ENCODE measurements at places on chromosomes 1 and 21. TPM values are rescaled to one million over a fixed set of nuclear protein-coding genes. Genes with fewer than 3 reads are reported as not detected.
A peak's percentile ranks its signal among the peaks of the same experiment; 100 is the strongest.

Gene RRP15
- total RNA-seq = 32.3 TPM

Gene LEMD1
- 26.3 TPM for total RNA-seq

- H3K27me3 ChIP-seq = peaks cover 40% of the 10 kb centered on the region
- H3K27ac ChIP-seq = peak overlapping the region; percentile 8
- H3K36me3 ChIP-seq = peaks cover 8% of the 10 kb centered on the region
Measured at GRCh38 chr1:18547460-18547859, 66.7 kb downstream of the KLHDC7A start.

- H3K36me3 ChIP-seq = peaks cover 26% of the 10 kb centered on the region
- no peak overlapping the region for H3K27ac ChIP-seq
- H3K4me3 ChIP-seq = no peak overlapping the region
- H3K27me3 ChIP-seq = no peaks in the 10 kb centered on the region
- peaks cover 34% of the 10 kb centered on the region for H3K4me1 ChIP-seq
- DNase-seq = no peak
Measured at GRCh38 chr1:163162381-163162914, 40.3 kb downstream of the RGS5 start.

DNA sequence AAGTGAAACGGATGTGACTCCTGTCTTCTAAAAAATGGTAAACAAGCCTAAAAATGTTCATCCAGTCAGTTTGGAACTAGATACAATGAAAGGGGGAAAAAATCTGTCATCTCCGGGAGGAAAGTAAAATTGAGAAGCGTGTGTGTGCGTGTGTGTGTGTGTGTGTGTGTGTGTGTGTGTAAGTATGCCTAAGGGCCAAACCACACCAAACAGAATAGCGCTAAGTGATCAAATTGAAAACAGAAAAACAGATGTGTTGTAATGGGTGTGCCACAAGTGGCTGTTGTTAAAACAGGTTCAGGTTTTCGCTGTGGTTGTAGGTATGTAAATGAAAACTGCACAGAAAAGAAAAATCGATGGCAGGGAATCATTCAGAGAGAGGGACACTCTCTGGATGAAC, 106.7 kb downstream of the RNF220 start:
- no peak overlapping the region for H3K27ac ChIP-seq
- DNase-seq = no peak
- H3K4me3 ChIP-seq = no peak overlapping the region
- H3K36me3 ChIP-seq = no peaks in the 10 kb centered on the region

- no peaks in the 10 kb centered on the region for H3K27me3 ChIP-seq
- H3K4me3 ChIP-seq = no peak overlapping the region
- no peak overlapping the region for H3K27ac ChIP-seq
- H3K36me3 ChIP-seq = no peaks in the 10 kb centered on the region
- DNase-seq = no peak
- H3K4me1 ChIP-seq = peaks cover 10% of the 10 kb centered on the region
Measured at GRCh38 chr1:226429858-226430715, 22.2 kb upstream of the PARP1 start.

DNA sequence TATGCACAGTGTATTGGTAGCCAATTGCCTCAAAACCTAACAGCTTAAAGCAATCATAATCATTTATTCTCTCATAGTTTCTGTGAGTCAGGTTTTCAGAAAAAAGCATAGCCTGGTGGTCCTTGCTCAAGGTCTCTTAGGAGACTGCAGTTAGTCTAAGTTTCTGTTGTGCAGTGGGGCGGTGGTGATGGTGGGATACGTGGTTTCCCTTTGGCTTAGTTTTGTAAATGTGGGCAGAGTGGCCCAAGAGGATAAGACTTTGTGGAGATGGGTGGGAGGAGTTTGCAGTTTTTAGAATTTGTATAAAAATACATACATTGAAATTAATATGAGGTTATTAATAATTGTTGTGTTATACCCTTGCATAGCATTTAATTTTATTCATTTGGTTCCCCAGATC, 68.6 kb downstream of the NOS1AP start:
- DNase-seq = no peak
- H3K4me1 ChIP-seq = peaks cover 53% of the 10 kb centered on the region
- H3K27me3 ChIP-seq = no peaks in the 10 kb centered on the region
- no peak overlapping the region for H3K27ac ChIP-seq

GRCh38 chr1:37167479-37167878, 133.2 kb upstream of the GRIK3 start:
- no peaks in the 10 kb centered on the region for H3K4me1 ChIP-seq
- H3K27me3 ChIP-seq = peaks cover 6% of the 10 kb centered on the region
- H3K27ac ChIP-seq = no peak overlapping the region
- DNase-seq = no peak
- H3K36me3 ChIP-seq = 0 out of 2 replicates have a peak, but pooled peaks cover 5% of the 10 kb centered on the region

DNA sequence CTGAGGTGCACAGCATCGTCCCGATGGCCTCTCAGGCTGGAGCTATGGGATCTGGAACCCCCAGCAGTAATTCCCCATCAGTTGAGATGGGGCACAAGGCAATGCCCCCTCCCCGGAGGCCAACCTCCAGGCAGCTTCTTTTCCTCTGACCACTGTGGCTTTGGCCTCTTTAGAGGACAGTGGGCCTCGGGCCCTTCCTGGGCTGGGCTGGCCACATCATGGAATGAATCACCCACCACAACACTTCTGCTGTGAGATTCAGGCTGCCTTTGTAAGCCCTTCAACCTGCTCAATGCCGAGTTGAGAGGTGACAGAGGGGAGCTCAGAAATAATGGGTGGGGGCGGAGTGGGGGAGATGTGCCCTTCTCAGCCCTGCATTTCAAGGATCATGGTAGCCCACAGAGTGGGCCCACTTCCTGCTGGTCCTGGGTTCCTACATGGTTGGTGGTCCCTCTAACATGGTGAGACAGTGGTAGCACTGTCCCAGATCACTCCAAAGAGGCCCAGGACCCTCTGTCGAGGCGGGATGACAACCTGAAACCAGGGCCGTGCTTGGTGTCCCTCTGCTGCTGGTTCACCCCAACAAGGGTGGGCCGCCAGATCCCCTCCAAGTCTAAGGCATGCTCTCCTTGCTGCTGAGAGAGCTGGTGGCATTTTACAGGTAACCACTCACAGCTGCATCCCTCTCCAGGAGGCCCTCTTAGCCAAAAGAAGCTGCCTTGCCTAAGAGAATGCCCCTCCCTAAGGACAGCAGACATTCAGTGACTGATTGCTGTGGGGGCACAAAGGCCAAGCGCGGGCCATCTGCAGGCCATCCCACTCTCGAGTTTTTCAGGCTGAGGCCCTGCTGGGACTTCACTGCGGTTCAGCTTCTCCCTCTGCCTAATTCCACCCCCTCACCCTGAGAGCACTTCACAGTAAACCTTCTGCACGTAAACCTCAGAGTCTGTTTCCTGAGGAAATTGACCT, 29.7 kb upstream of the EVA1B start:
- H3K4me1 ChIP-seq = peaks cover 8% of the 10 kb centered on the region
- no peak overlapping the region for H3K4me3 ChIP-seq
- H3K27ac ChIP-seq = peak overlapping the region; percentile 51
- no peaks in the 10 kb centered on the region for H3K27me3 ChIP-seq

GRCh38 chr1:168567007-168567406, 9.4 kb upstream of the XCL1 start:
- no peaks in the 10 kb centered on the region for H3K27me3 ChIP-seq
- no peak overlapping the region for H3K4me3 ChIP-seq
- H3K36me3 ChIP-seq = no peaks in the 10 kb centered on the region
- DNase-seq = no peak

All from WTC11 (cell line).